ENCODE measurements at places on chromosomes 12 and 14.

GRCh38 chr12:122421187-122421820 lies 1.2 kb downstream of the CLIP1 start:
- peak; percentile 43 for DNase-seq

GRCh38 chr14:52852810-52853521 lies 61.6 kb upstream of the GNPNAT1 start:
- no peak for DNase-seq

DNA sequence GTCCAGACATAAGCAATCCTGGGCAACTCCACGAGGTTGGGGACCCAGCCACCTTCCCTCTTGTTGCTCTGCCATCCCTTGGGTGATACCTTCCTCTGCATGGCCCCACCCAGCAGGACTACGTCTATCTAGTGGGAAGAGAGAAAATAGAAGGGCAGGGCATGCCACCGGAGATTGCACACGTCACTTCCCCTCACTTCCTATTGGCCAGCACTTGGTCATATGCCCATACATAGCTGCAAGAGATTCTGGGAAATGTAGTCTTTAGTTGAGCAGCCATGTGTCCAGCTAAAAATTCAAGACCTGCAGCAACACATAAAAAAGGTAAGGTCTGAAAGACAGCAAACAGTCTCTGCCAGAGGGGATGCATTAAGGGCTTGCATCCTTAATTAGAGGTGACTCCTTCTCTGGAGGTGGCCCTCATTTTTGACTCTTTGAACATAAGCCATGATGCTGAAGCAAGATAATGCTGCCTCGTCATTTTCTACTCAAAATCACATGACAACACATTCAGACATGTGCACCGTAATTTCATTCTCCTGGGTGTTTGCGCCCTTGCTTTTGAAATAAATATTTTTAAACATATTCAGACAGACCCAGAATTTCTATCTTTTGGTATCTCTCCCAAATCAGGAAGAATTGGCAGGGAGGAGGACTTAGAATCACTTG lies 91.8 kb upstream of the PWP1 start:
- DNase-seq: no peak

DNA sequence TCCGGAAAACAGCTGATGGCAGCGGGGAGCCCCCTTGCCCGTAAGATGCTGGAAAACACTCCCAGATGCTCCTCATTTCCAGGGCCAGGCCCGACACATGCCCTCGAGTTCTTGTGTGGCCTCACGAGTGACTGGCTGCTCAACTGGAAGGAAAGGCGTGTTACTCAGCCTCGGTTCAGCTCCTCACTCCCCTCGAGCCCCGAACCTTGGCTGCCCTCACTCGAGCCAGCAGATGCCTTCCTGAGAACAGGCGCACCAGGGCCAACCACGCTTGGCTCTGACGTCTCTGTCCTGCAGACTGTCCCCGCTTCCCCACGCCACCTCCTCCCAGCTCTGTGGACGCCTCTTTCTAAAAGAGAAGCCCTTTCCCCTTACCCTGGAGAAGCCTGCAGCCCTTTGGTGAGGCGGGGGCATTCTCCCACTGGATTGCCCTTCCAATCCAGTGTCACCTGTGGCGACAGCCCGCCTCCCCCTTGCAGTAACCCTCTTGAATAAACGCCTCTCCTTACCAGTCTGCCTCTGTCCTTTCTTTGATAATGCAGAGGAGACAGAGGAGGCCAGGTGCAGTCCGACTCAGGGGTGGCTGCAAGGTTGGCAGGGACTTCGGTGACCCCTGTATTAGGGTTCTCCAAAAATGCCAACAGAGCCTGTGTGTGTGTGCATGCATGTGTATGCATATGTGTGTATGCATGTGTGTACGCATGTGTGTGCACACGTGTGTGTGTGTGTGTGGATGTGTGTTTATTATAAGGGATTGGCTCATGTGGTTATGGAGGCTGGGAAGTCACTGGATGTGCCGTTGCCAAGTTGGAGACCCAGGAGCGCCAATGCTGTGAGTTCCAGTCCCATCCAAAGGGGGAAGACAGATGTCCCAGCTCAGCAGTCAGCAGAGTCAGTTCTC lies 166.3 kb downstream of the KIF26A start:
- DNase-seq: no peak

- DNase-seq: no peak
Measured at GRCh38 chr12:12938541-12938940, 13.4 kb downstream of the GPRC5D start.

GRCh38 chr12:111347891-111348644 lies 20.8 kb downstream of the PHETA1 start:
- no peak for DNase-seq

DNA sequence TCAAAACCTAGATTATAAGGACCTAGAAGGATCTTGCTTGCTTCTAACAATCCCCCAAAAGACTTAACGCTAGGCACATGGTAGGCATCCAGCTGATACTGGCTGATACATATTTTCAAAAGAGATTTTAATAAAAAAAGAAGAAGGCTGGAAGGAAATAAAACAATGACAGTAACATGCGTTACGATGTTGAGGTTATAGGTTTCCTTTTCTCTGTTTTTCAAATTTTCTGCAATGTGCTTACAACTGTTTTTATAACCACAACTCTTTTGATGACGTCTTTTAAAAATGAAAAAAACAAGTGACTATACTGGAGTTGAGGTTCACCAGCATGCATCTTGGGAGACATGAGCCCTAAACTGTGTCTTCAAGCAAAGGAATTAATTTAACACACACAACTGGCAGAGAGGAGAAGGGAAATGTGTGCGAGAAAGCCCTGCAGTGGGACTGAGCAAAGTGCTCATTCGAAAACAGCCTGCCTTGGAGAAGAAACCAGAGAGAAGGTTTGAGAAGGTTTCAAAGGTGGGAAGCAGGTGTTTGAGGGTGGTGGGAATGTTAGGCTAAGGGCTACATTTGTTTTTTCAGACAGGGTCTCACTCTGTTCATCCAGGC lies 80.4 kb downstream of the DUSP16 start:
- DNase-seq: no peak

DNA sequence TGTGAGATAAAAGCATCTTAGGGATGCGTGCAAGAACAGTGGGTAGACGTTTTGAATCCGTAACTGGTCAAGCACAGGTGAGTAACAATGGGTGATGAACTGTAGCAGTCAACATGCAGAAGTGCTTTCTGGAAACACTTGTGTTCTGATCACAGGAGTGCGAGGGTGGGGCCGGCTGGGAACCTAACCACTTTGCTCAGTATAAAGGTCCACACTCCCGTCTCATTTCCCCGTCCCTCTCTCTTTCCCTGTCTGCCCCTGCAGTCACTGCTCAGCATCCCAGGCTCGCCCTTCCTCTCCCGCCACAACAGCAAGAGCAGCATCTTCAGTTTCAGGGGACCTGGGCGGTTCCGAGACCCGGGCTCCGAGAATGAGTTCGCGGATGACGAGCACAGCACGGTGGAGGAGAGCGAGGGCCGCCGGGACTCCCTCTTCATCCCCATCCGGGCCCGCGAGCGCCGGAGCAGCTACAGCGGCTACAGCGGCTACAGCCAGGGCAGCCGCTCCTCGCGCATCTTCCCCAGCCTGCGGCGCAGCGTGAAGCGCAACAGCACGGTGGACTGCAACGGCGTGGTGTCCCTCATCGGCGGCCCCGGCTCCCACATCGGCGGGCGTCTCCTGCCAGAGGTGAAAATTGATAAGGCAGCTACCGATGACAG lies 127.1 kb downstream of the FIGNL2 start:
- no peak for DNase-seq

DNA sequence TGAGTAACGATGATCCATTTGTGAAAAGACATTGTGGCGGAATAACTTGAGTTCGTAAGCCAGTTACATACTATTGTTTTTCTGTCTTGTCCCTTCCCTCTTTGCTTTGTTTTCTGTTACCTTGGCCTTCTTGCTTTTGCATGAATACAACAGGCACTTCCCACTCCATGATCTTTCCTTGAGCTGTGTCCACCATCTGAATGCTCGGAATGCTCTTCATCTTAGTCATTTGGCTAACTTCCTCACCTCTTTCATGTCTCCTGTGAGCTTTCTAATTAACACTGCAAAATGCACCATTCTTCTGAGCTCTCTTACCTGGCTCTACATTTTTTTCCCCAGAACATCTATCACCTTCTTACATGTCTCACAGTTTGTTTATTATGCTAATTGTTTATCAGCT lies 10.0 kb downstream of the KNTC1 start:
- no peak for DNase-seq

Data from fibroblast of skin of scalp (primary cell).